ENCODE measurements at places on chromosomes 13 and 19.
A peak's percentile ranks its signal among the peaks of the same experiment; 100 is the strongest.

- no peak for DNase-seq
Measured at GRCh38 chr13:33509642-33510229, 224.2 kb upstream of the STARD13 start.

- DNase-seq, result no peak
Measured at GRCh38 chr19:14061081-14061749, 661 bp downstream of the PALM3 start.

GRCh38 chr13:44843403-44843802 is 145.9 kb downstream of the NUFIP1 start:
- DNase-seq, result no peak

DNA sequence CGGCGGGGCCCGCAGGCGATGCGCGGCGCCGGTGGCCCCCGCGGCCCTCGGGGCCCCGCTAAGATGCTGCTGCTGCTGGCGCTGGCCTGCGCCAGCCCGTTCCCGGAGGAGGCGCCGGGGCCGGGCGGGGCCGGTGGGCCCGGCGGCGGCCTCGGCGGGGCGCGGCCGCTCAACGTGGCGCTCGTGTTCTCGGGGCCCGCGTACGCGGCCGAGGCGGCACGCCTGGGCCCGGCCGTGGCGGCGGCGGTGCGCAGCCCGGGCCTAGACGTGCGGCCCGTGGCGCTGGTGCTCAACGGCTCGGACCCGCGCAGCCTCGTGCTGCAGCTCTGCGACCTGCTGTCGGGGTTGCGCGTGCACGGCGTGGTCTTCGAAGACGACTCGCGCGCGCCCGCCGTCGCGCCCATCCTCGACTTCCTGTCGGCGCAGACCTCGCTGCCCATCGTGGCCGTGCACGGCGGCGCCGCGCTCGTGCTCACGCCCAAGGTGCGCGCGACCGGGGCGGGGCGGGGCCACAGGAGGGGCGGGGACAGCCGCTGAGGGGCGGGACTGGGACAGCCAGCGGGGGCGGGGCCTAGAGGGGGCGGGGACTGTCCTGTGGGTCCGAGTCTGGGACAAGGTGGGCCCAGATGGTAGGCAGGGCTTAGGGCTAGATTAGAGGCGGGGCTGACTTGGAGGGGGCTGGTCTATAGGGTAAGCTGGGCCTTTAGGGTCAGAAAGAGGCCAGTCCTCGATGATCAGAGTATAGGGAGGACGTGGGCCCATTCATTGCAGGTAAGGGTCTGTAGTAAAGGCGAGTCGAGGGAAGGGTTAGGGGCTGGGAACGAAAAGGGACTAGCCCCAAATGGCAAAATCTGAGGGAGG is 5.1 kb downstream of the GRIN2D start:
- peak; percentile 84 for DNase-seq
